Type B pancreatic cell (in vitro differentiated cells): ENCODE measurements at places on chromosomes 6 and 20. TPM values are rescaled to one million over a fixed set of nuclear protein-coding genes. Genes with fewer than 3 reads are reported as not detected.
A peak's percentile ranks its signal among the peaks of the same experiment; 100 is the strongest.

- DNase-seq: no peak
- H3K27ac ChIP-seq: no peak overlapping the region
- no peaks in the 10 kb centered on the region for H3K36me3 ChIP-seq
Measured at GRCh38 chr6:105934708-105935107, 151.4 kb upstream of the PRDM1 start.

GRCh38 chr6:26017632-26017966 is 55.0 kb downstream of the TRIM38 start:
- H3K36me3 ChIP-seq: no peaks in the 10 kb centered on the region
- peak overlapping the region; percentile 80 for H3K4me3 ChIP-seq
- H3K27me3 ChIP-seq: no peaks in the 10 kb centered on the region
- no peak for DNase-seq

DNA sequence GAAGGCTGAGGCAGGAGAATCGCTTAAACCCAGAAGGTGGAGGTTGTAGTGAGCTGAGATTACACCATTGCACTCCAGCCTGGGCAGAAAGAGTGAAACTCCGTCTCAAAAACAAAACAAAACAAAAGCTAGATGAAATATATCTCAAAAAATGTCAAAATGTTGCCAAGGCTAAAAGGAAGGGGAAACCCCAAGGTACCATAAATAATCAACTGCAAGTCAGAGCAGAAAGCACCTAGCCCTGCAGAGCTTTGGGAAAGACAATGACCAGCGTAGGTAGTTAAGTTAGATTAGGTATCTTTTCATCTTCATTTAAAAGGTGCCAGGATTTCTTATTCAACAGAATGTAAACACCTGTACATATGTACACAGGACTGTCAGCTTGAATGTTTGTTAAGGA is 33.0 kb downstream of the AKIRIN2 start:
- H3K27me3 ChIP-seq: no peaks in the 10 kb centered on the region
- no peak for DNase-seq
- peaks cover 7% of the 10 kb centered on the region for H3K4me1 ChIP-seq

Gene LHFPL5
- total RNA-seq: not detected in 2 replicates

Gene SOBP
- total RNA-seq: 1.8 and 19.4 TPM in 2 replicates

Gene LRFN2
- total RNA-seq: 1.1 and 3.4 TPM in 2 replicates

- no peak overlapping the region for H3K27ac ChIP-seq
- H3K4me3 ChIP-seq: no peak overlapping the region
- no peaks in the 10 kb centered on the region for H3K36me3 ChIP-seq
- H3K4me1 ChIP-seq: peaks cover 5% of the 10 kb centered on the region
- peaks cover 5% of the 10 kb centered on the region for H3K27me3 ChIP-seq
Measured at GRCh38 chr20:19603376-19603750, 154.7 kb upstream of the RIN2 start.

GRCh38 chr20:32544893-32545840 is 40.0 kb downstream of the NOL4L start:
- peaks cover 15% of the 10 kb centered on the region for H3K27me3 ChIP-seq
- no peak for DNase-seq
- no peaks in the 10 kb centered on the region for H3K36me3 ChIP-seq
- H3K4me1 ChIP-seq: peaks cover 53% of the 10 kb centered on the region
- peak overlapping the region; percentile 11 for H3K4me3 ChIP-seq
- H3K27ac ChIP-seq: peak overlapping the region; percentile 18

Gene HRH3
- 0.24 and 0.53 TPM in 2 replicates for total RNA-seq

Gene GGTLC1
- not detected in 2 replicates for total RNA-seq

DNA sequence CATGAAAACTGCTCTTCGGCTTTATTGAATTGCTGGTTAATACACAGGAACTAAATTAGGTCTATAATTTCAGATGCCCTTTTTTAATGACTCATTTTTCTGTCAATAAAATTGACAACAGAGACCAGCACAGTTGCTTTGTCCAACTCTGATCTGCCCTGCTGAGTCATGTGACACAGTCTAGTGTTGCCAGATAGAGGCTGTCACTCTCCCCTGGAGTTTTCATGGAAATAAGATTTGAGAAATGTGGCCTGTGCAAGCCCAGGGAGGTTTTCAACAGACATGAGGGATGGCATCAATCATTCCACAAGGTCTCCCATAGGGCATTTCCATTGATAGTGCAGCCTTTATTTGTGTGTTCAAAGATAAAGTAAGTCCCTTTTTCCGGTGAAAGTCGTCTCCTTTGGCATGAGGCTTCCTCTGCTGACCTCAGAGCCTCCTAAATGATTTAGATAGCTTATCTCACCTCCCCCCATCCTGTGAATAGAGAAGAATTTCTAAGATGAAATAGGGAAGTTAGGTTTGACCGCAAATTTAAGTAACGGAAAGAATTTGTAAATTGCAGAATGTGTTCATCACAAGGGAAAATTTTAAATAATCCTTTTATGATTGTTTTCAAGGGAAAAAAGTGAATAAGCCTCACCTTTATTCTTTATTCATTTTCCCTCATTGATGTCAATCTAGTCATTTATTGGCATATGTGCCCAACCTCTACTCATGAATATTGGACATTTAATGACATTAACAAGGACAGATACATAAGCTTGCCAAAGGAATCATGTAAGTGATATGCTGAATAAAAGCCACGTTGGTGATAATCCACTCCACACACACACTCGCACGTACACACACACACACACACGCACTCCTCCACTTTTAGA is 277.7 kb downstream of the ADGB start:
- H3K27me3 ChIP-seq: no peaks in the 10 kb centered on the region
- H3K4me1 ChIP-seq: peaks cover 43% of the 10 kb centered on the region
- H3K27ac ChIP-seq: peak overlapping the region; percentile 52
- no peaks in the 10 kb centered on the region for H3K36me3 ChIP-seq
- no peak for DNase-seq

Gene LY6G6F
- not detected in 2 replicates for total RNA-seq

GRCh38 chr6:47149066-47149465 is 106.9 kb upstream of the ADGRF1 start:
- peaks cover 33% of the 10 kb centered on the region for H3K4me1 ChIP-seq
- no peaks in the 10 kb centered on the region for H3K27me3 ChIP-seq
- H3K27ac ChIP-seq: no peak overlapping the region
- DNase-seq: no peak

DNA sequence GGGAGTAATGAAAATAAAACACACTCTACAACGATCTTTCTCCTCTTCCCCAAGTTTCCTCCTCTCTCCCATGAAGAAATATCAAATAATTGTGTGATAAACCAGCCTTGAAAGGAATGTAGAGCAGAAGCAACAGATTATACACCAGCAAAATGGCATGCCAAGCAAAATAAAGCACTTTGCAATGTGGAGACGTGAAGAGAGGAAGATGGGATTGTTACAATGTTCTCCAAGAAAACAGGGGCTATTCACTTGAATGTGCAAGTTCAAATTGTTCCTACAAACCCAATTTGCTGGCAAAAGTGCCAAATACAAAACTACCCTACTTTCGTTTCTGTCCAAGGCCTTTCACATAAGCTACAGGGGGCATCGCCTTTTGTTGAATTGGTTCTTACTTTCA is 185.1 kb downstream of the PDE7B start:
- no peak overlapping the region for H3K4me3 ChIP-seq
- no peak for DNase-seq
- H3K4me1 ChIP-seq: peaks cover 49% of the 10 kb centered on the region
- H3K27ac ChIP-seq: no peak overlapping the region
- H3K36me3 ChIP-seq: peaks cover 3% of the 10 kb centered on the region

DNA sequence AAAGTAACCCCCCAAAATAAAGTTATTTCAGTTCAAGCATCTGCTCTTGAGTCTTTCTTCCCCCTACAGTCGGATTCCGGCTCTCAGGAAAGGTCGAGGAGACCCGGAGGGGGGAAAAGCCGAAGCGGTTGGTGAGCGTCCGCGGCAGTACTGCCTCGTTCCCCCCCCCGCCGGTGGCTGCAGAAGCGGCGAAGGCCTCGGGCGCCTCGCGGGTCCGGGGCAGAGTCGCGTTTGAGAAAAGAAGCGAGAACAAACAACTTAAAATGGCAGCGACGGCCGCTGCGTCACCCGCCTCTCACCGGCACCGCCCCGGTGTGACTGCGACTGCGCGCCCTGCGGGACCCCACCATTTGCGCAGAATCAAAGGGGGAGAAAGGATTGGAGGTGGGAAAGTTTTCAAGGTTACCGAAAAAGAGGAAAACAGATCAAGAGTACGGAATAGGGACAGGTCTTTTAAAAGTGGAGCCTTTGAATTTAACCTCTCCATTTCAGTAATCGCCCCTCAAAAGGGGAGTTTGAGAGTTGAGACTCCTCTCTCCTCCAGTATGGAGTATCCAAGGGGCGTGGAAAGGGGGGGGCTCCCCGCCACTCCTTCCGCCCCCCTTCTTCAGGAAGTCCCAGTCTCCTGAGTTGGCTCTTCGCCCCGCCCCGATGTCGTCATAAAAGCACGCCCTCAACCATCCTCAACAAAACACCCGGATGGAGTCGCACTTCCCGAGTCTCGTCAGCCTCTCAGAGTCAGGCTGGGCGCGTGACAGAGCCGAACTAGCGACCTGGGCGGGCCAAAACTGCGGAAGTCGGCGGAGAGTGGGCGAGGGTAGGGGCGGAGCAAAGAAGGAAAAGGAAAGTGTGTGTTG is 1.9 kb upstream of the C6orf62 start:
- peaks cover 25% of the 10 kb centered on the region for H3K4me1 ChIP-seq
- H3K27ac ChIP-seq: peak overlapping the region; percentile 100
- peaks cover 18% of the 10 kb centered on the region for H3K36me3 ChIP-seq
- peak overlapping the region; percentile 95 for H3K4me3 ChIP-seq
- DNase-seq: peak; percentile 99

DNA sequence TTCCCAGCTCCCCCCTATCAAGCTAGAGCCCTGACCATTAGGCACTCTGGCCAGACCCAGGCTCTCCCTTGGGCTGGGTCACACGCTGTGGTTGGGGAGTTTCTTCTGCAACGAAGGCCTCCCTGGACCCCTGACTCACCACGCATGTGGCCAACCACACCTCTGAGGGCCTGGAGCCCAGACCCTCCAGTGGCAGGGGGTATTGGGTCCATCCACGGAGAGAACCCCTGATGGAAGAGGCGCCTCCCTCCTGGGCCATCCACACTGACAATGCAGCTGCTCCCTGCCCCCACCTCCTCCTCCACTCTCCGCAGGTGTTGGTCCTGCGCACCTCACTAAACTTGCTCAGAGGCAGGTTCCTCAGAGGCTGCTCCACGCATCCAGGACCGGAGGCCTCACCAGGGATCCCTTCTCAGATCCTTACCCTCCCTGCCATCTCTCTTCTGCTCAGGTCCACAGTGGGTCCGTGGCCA is 125.4 kb downstream of the RNASET2 start:
- DNase-seq: no peak
- H3K4me1 ChIP-seq: no peaks in the 10 kb centered on the region
- H3K4me3 ChIP-seq: no peak overlapping the region
- no peaks in the 10 kb centered on the region for H3K36me3 ChIP-seq

Gene PGBD1
- 3.6 and 7.9 TPM in 2 replicates for total RNA-seq

Gene BPI
- 0.17 TPM in 1 of 2 replicates, not detected in the other for total RNA-seq

- no peak overlapping the region for H3K27ac ChIP-seq
- DNase-seq: no peak
- no peak overlapping the region for H3K4me3 ChIP-seq
- peaks cover 52% of the 10 kb centered on the region for H3K4me1 ChIP-seq
Measured at GRCh38 chr20:50380697-50381040, 129.5 kb upstream of the PTPN1 start.

DNA sequence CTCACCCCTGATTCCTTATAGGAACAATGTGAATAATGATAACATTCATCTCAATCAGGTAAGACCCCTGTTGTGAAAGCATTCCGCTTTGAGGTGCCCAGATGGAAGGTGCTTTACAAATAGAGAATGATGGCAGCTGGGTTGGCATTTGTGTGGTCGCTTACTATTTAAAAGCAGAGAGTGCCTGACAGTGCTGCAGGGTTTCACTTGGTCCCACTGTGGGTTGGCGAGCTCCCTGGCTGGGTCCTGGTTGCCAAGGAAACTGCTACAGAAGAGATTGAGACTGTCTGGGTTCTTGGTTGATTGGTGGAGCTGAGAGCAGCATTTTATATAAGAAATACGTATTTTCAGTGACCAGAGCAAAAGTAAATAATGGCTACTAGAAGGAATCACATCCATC is 207.2 kb upstream of the KCNQ5 start:
- no peak overlapping the region for H3K27ac ChIP-seq
- H3K4me1 ChIP-seq: peaks cover 11% of the 10 kb centered on the region
- H3K4me3 ChIP-seq: no peak overlapping the region
- H3K27me3 ChIP-seq: peaks cover 27% of the 10 kb centered on the region
- no peaks in the 10 kb centered on the region for H3K36me3 ChIP-seq

Gene HEY2
- total RNA-seq: 10.0 and 11.3 TPM in 2 replicates

Gene CEP43
- total RNA-seq: 18.3 and 35.3 TPM in 2 replicates

- no peak overlapping the region for H3K4me3 ChIP-seq
- H3K27ac ChIP-seq: no peak overlapping the region
- DNase-seq: no peak
- no peaks in the 10 kb centered on the region for H3K36me3 ChIP-seq
- H3K4me1 ChIP-seq: peaks cover 10% of the 10 kb centered on the region
Measured at GRCh38 chr6:101396548-101397173, 3.2 kb downstream of the GRIK2 start.

DNA sequence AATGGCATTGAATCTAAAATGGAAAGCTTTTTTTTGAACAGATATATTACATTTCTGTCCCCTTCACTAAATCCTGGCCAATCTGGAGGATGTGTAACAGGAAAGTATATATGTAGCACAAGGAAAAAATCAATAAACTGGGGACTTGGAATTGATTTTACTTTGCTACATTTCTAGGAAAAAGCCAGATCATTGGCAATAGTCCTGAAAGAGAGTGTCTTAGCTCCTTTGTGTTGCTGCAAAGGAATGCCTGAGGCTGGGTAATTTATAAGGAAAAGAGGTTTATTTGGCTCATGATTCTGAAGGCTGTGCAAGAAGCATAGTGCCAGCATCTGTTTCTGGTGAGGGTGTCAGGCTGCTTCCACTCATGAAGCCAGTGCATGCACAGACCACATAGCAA is 574.9 kb downstream of the HTR1B start:
- H3K27ac ChIP-seq: no peak overlapping the region
- H3K27me3 ChIP-seq: no peaks in the 10 kb centered on the region
- H3K4me1 ChIP-seq: peaks cover 5% of the 10 kb centered on the region
- no peaks in the 10 kb centered on the region for H3K36me3 ChIP-seq
- no peak for DNase-seq
- H3K4me3 ChIP-seq: no peak overlapping the region

DNA sequence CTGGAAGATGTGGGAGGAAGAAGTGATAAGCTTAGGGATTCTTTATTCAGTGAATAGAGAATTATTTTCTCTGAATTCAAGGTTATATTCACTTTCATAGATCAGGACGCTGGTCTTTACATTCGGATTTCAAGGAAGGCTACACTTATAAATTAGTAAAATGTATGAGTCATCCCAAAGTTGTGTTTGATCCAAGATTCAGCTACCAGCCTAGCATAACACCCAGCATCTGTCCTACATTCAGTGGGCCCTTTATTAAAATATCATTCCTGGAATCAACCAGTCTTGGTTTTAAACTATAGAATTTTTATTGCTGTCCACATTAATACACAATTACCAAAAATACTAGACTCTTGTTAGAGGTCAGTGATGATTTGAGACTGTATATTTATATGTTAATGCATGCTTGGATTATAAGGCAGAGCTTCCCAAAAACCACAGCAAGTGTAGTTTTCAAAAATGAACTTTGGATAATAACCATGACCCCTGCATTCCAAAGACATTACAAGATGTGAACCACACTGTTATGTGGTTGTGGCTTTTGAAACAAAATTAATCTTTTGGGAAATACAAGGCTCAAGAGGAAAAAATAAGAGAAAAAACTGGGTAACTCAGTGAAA is 210.7 kb upstream of the CNR1 start:
- DNase-seq: no peak
- H3K27ac ChIP-seq: no peak overlapping the region
- no peak overlapping the region for H3K4me3 ChIP-seq
- H3K36me3 ChIP-seq: no peaks in the 10 kb centered on the region
- peaks cover 19% of the 10 kb centered on the region for H3K4me1 ChIP-seq
- peaks cover 12% of the 10 kb centered on the region for H3K27me3 ChIP-seq

- no peaks in the 10 kb centered on the region for H3K36me3 ChIP-seq
- H3K27ac ChIP-seq: no peak overlapping the region
- H3K4me1 ChIP-seq: no peaks in the 10 kb centered on the region
Measured at GRCh38 chr6:89200706-89201215, 16.4 kb downstream of the GABRR1 start.
